Fibroblast of skin of abdomen (primary cell): ENCODE measurements at places on chromosomes 7 and 10.
A peak's percentile ranks its signal among the peaks of the same experiment; 100 is the strongest.

GRCh38 chr7:147509541-147510200, 1080.9 kb upstream of the C7orf33 start:
- DNase-seq: peak; percentile 70

GRCh38 chr10:76487582-76487981, 1056.2 kb downstream of the LRMDA start:
- no peak for DNase-seq

- no peak for DNase-seq
Measured at GRCh38 chr10:115171392-115171960, 78.3 kb downstream of the ATRNL1 start.

GRCh38 chr10:31058795-31059703, 27.4 kb upstream of the ZNF438 start:
- DNase-seq: no peak

GRCh38 chr7:66696774-66697191, 43.8 kb upstream of the RABGEF1 start:
- peak; percentile 38 for DNase-seq

DNA sequence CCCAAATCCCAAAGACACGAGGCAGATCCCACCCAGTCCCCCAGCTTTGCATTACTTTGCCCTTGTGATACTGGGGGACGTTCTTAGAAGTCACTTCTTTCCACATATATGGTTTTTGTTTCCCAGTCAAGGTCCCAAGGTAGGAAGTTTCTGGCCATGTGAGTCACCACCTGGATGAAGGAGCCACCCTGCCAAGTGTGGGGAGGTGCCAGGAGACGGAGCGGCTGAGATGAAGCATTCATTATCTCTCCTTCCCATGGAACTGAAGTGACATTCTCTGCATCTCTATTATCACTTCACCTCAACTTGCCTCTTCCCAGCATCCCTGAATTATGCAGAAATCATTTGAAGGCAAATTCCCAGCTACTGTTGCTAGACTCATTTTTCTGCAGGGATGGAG, 136.2 kb upstream of the INSYN2A start:
- no peak for DNase-seq

GRCh38 chr10:43336641-43337318, 34.7 kb upstream of the FXYD4 start:
- DNase-seq: no peak

- no peak for DNase-seq
Measured at GRCh38 chr7:78223598-78223997, 425.0 kb downstream of the PHTF2 start.

GRCh38 chr7:25807086-25807611, 344.8 kb upstream of the NFE2L3 start:
- no peak for DNase-seq

DNA sequence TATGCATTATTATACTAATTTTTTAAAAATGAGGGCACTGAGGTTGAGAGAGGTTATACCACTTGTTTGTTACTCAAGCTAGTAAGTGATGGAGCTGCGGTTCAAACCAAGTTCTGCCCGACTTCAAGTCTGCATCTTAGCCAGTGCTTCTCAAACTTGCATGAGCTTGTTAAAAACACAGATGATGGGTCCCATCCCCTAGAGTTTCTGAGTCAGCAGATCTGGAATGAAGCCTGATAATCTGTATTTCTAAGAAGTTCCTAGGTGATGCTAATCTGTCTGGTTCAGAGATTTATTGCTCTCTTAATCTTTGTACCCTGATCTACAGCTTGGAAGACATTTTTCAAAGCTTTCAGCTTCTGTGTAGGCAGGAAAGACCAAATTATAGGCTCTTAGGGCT, 67.7 kb upstream of the CC2D2B start:
- no peak for DNase-seq

- DNase-seq: no peak
Measured at GRCh38 chr7:55531536-55531935, 40.8 kb downstream of the VOPP1 start.

DNA sequence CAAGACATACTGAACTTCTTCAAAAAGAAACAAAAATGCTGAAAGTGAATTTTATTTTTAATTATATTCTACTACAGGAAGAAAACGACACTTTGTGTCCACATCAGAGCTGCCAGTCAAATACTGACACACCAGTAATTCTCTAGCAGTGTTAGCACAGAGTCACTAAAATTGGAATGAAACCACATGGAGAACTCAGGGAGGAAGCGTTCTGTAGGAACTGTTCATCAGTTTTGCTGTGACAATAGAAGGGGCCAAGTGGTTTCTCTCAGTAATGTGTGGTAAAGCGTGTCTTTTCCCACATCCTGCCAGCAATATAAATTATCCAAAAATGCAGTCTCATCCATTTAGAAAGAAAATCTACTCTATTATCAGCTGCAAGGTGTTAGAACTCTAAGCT, 683.3 kb downstream of the GRM8 start:
- DNase-seq: peak; percentile 17

DNA sequence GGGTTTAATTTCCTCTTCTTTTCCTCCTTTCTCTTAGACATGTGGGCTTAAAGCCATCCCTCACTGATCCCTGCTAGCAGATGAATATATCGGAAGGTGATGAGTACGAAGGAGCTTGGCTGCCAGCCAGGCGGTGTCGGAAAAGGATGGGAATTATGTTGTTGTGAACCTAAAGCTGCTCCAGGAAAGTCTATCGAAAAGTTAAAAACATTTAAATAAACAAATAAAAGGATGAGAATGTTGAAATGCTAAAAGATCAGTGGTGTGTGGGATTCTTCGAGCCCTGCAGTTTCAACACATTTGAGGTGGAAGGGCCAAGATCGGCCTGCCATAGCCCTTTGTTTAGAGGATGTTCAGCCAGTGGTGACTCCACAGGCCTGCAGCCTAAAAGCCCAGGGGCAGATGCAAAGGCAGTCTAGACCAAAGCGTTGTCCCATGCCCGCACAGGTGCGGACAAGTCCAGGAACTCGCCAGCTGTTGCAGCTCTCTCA, 107.9 kb downstream of the JCAD start:
- DNase-seq: peak; percentile 81

DNA sequence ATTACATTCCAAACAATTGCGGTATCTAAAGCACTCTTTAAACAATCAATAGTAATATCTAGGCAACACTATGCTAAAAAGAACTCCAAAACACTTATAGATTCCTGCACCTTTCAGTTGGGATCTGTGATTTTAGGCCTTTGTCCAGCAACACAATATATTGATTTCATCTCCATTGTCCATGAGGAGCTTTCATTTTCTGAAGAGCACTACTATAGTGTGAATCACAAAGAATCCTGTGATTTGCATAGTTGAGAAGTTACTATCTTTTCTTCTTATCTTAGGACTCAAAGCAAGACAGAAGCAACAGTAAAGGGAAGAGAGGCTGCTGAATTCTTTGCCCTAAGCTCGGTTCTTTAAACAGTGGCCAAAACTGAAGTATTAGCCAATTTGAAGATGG, 846.8 kb downstream of the IPMK start:
- no peak for DNase-seq

DNA sequence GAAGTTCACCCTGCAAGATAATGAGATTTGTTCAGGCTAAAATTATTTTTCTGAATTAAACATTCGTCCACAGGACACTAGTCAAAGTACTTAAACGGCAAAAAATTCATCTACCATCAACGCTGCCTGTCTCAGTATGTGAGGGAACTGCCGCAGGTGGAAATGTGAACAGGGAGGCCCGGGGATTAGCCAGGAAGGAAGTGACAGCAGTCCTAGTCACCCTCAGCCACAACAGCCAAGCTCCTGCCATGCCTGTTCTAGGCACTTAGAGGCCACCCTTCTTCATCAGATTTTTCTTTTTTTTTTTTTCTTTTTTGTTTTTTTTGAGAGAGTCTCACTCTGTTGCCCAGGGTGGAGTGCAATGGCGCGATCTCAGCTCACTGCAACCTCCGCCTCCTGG, 9.4 kb downstream of the NUDT5 start:
- DNase-seq: no peak

GRCh38 chr7:134290286-134290685, 26.4 kb downstream of the SLC35B4 start:
- DNase-seq: peak; percentile 38

- no peak for DNase-seq
Measured at GRCh38 chr10:25522294-25522693, 347.5 kb downstream of the GPR158 start.

GRCh38 chr7:136869991-136870865, 1.8 kb downstream of the CHRM2 start:
- peak; percentile 5 for DNase-seq

GRCh38 chr7:45865594-45866410, 7.1 kb downstream of the CCDC201 start:
- no peak for DNase-seq

DNA sequence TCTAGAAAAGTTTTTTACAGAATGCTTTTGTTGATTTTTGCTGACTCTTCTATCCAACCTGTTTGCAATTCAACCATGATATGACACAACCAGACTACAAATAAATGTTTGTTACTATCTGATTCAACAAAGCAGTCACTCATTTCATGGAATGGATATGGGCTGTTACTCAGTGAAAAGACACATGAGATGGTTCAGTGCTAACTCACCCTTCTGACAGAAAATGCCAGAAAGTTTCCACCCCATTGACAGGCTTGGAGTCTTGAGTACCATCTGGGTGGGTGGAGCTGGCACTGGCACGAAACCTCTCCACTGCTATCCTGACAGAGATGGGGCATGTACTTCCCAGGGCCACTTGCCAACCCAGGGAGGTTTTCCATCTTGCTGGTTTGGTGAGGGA, 39.5 kb downstream of the RBM28 start:
- no peak for DNase-seq

GRCh38 chr10:113856563-113856962, 2.1 kb downstream of the NHLRC2 start:
- no peak for DNase-seq

- no peak for DNase-seq
Measured at GRCh38 chr7:165661-166337, 26.6 kb upstream of the FAM20C start.

DNA sequence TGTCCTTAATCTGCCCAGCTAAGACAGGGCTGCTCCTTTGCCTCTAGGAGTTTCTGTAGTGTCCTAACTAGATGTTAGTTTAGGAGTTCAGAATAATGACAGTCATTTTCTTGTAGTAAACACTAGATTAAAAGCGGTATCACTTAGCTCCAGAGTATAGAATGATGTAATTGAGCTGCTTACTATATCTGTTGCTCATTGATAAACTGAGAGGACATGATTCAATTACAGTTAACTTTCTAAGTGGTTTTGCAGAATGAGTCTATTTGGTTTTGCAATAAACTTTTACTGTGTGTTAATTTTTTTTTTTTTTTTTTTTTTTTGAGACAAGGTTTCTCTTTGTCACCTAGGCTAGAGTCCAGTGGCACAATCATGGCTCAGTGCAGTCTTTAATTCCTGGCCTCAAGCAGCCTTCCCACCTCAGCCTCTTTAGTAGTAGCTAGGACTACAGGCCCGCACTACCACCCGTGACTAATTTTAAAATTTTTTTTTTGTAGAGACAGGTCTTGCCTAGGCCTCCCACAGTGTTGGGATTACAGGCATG, 1.8 kb downstream of the STMP1 start:
- DNase-seq: peak; percentile 28

DNA sequence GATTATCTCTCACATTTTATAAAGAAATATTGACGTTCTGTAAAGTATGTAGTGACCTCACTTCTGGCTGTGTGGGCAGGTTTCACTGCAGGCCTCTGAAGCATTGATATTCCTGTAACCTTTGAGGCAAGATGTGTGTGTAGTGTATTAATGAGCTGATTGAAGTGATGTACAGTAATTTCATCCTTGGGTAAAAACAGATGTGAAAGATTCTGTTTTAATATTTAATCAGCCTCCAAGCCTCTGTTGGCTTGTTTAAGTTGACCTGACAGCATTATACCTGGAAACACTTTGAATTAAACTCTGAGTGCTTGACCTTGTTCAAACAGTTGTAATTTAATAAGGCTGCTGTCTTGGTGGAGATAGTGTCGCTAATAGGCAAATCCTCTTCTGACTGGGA, 74.9 kb downstream of the KAT6B start:
- no peak for DNase-seq

GRCh38 chr7:15737601-15738000, 51.1 kb upstream of the MEOX2 start:
- DNase-seq: no peak
